Esophagus squamous epithelium (tissue), 5 donors: ENCODE measurements at places on chromosomes 4 and X.

- H3K4me3 ChIP-seq: no peak overlapping the region
- no peak for DNase-seq
- no peaks in the 10 kb centered on the region for H3K4me1 ChIP-seq
- H3K27ac ChIP-seq: no peak overlapping the region
These were observed 91.2 kb downstream of the GPRIN3 start for GRCh38 chr4:89216422-89216821.

GRCh38 chr4:42328978-42329377, 68.3 kb upstream of the SHISA3 start:
- H3K27ac ChIP-seq: no peak overlapping the region
- no peaks in the 10 kb centered on the region for H3K27me3 ChIP-seq
- H3K4me3 ChIP-seq: no peak overlapping the region
- no peaks in the 10 kb centered on the region for H3K4me1 ChIP-seq
- no peaks in the 10 kb centered on the region for H3K36me3 ChIP-seq

- H3K27ac ChIP-seq: no peak overlapping the region
- H3K4me1 ChIP-seq: no peaks in the 10 kb centered on the region
- no peaks in the 10 kb centered on the region for H3K27me3 ChIP-seq
- DNase-seq: no peak
- H3K36me3 ChIP-seq: no peaks in the 10 kb centered on the region
- no peak overlapping the region for H3K4me3 ChIP-seq
These were observed 53.9 kb upstream of the PPP2R3B start for GRCh38 chrX:440636-441035.

DNA sequence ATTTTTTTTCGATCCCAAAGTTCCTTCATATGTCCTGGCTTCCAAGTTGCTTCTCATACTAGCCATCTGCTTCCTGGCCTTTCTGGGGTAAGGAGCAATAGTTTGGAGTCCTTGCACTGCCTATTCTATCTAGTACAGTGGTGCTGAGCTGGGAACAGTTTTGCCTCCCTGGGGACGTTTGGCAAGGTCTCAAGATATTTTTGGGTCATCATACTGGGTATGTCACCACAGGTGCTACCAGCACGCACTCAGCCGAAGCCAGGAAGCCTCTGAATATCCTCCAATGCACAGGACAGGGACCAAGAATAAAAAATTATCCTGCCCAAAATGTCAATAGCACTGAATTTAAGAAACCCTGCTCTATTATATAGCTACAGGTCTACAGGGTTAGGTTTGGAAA, 35.4 kb upstream of the TMSB15B start:
- no peak for DNase-seq
- no peak overlapping the region for H3K27ac ChIP-seq
- no peak overlapping the region for H3K4me3 ChIP-seq
- no peaks in the 10 kb centered on the region for H3K4me1 ChIP-seq
- H3K27me3 ChIP-seq: no peaks in the 10 kb centered on the region

DNA sequence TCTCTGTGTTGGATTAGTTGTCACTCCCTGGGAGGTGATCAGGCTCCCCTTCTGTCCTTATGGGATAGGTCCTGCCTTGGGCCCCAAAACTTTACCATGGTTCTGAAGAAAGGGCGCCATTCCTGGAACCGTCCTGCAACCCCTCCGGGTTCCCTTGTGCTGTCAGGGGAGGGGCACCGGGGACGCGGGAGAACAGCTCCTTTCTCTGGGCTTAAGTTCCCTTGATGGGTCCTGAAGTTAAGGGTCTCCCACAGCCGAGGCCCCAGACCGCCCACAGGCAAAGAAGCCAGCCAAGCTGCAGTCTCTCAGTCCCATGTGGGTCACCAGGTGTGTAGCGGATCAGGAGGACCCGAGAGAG, 44.8 kb downstream of the UGT2A3 start:
- no peak for DNase-seq
- peak overlapping the region; percentile 73 for H3K27ac ChIP-seq
- H3K4me1 ChIP-seq: peaks cover 11% of the 10 kb centered on the region

- H3K27ac ChIP-seq: peak overlapping the region; percentile 90
- H3K4me1 ChIP-seq: peaks cover 11% of the 10 kb centered on the region
- peak overlapping the region; percentile 69 for H3K4me3 ChIP-seq
- peak; percentile 1 for DNase-seq
- no peaks in the 10 kb centered on the region for H3K36me3 ChIP-seq
These were observed 499 bp downstream of the CYP2U1 start for GRCh38 chr4:107931775-107932321.

GRCh38 chrX:109954333-109954732, 48.6 kb upstream of the TMEM164 start:
- no peaks in the 10 kb centered on the region for H3K27me3 ChIP-seq
- H3K4me1 ChIP-seq: no peaks in the 10 kb centered on the region
- no peak overlapping the region for H3K27ac ChIP-seq
- DNase-seq: no peak

DNA sequence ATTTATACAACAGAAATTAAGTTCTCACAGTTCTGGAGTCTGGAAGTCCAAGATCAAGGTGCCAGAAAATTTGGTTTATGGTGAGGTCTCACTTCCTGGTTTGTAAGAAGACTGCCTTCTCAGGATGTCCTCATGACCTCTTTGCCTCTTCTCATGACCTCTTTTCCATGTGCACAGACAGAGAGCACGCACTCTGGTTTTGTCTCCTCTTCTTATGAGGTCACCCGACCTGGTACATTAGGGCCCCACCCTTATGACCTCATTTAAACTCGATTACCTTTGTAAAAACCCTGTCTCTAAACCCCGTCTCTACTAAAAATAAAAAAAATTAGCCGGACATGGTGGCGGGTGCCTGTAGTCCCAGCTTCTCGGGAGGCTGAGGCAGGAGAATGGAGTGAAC, 155.9 kb downstream of the KIT start:
- H3K27me3 ChIP-seq: no peaks in the 10 kb centered on the region
- peaks cover under 1% of the 10 kb centered on the region for H3K4me1 ChIP-seq
- H3K27ac ChIP-seq: no peak overlapping the region
- DNase-seq: no peak

GRCh38 chr4:67020438-67020797, 524.9 kb downstream of the CENPC start:
- H3K27ac ChIP-seq: no peak overlapping the region
- DNase-seq: no peak
- no peak overlapping the region for H3K4me3 ChIP-seq
- H3K36me3 ChIP-seq: no peaks in the 10 kb centered on the region

GRCh38 chrX:4932790-4933189, 1219.3 kb upstream of the PRKX start:
- H3K36me3 ChIP-seq: no peaks in the 10 kb centered on the region
- no peak for DNase-seq
- no peaks in the 10 kb centered on the region for H3K4me1 ChIP-seq
- H3K27ac ChIP-seq: no peak overlapping the region

- H3K4me1 ChIP-seq: no peaks in the 10 kb centered on the region
- H3K4me3 ChIP-seq: no peak overlapping the region
- peaks cover 4% of the 10 kb centered on the region for H3K27me3 ChIP-seq
- no peak overlapping the region for H3K27ac ChIP-seq
- H3K36me3 ChIP-seq: no peaks in the 10 kb centered on the region
These were observed 24.1 kb downstream of the ATOH1 start for GRCh38 chr4:93852680-93853079.

DNA sequence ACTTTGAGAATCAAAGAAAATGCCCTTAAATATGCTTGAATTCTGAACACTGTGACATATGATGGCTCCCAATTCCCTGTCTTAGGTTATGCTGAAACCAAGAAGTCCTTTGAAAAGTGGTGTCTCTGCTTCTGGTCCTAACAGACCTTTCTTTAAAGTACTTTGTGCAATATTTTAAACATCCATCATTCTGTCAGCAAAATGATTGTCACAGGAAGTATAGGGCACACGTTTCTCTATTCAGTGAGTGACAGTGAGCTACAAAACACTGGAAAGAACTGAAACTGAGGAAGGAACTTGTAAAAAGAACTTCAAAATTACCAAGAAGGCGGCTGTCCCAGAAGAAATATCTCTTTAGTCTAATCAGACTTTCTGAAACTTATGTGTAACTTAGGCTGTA, 12.2 kb upstream of the NUP54 start:
- H3K27me3 ChIP-seq: no peaks in the 10 kb centered on the region
- no peak for DNase-seq
- H3K27ac ChIP-seq: no peak overlapping the region

DNA sequence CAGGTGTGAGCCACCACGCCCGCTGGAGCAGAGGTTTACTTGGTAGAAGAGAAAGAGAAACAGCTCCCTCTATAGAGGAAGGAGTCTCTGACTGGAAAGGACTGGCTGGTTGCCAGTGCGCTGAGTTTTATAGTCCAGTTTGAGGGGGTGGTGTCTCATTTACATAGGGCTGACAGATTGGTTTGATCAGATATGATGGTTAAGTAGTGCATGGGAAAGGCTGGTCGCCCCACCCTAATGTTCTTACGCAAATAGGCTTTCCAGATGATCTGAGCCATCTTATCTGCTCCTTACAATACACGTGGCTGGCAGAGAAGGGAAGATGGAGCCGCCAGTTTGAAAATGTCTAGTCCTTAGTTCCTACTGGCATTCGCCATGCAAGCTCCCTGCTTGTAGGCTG, 439.5 kb downstream of the NAF1 start:
- no peak overlapping the region for H3K27ac ChIP-seq
- H3K27me3 ChIP-seq: no peaks in the 10 kb centered on the region
- no peaks in the 10 kb centered on the region for H3K36me3 ChIP-seq
- no peak for DNase-seq
- no peak overlapping the region for H3K4me3 ChIP-seq

- no peak for DNase-seq
- H3K27ac ChIP-seq: no peak overlapping the region
- H3K36me3 ChIP-seq: peaks cover 58% of the 10 kb centered on the region
- no peak overlapping the region for H3K4me3 ChIP-seq
These were observed 35.3 kb downstream of the ARAP2 start for GRCh38 chr4:36208893-36209473.

DNA sequence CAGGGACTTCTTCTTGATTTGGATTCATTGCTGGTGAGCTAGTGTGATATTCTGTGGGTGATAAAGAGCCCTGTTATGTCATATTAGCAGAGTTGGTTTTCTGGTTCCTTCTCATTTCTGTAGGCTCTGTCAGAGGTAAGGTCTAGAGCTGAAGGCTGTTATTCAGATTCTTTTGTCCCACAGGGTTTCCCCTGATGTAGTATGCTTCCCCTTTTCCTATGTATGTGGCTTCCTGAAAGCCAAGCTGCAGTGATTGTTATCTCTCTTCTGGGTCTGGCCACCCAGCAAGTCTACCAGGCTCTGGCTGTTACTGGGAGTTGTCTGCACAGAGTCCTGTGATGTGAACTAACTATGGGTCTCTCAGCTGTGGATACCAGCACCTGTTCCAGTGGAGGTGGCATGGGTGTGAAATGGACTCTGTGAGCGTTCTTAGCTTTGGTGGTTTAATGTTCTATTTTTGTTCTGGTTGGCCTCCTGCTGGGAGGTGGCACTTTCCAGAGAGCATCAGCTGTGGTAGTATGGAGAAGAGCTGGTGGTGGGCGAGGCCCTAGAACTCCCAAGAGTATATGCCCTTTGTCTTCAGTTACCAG, 373.7 kb downstream of the AR start:
- H3K27me3 ChIP-seq: peaks cover 3% of the 10 kb centered on the region
- no peaks in the 10 kb centered on the region for H3K36me3 ChIP-seq
- H3K4me3 ChIP-seq: no peak overlapping the region
- H3K27ac ChIP-seq: no peak overlapping the region
- DNase-seq: no peak
- H3K4me1 ChIP-seq: no peaks in the 10 kb centered on the region

DNA sequence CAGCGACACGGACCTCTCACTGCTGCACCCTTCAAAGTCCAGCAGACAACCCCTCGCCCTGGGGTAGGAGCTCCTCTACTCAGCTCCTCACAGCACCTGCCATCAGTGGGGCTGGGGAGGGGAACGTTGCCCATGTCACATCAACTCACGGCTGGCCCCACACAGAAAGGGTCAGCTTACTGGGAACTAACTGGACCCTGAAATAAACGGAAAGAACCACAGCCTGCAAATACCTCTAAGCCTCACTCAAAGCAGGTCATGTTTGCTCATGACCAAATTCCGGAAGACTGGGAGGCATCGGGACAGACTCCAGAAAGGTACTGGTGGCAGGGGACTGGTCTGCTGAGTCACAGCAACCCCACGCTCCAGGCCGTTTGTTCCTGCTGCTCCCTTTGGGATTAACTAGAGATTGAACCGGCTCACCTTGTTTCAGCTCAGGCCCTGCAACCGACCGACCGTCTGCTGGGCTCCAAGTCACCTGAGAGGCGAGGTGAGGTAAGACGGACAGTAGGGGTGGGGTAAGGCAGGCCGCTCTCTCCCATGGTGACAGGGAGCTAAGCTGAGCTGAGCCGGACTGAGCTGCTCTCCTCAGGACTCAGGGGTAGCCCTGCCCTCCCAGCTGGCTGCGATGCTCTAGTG, 5.6 kb downstream of the G6PD start:
- H3K4me1 ChIP-seq: peaks cover 21% of the 10 kb centered on the region
- no peak overlapping the region for H3K4me3 ChIP-seq
- DNase-seq: no peak
- no peaks in the 10 kb centered on the region for H3K27me3 ChIP-seq
- peak overlapping the region; percentile 86 for H3K27ac ChIP-seq
- H3K36me3 ChIP-seq: peaks cover under 1% of the 10 kb centered on the region

GRCh38 chrX:139542652-139543051, 12.1 kb downstream of the F9 start:
- no peaks in the 10 kb centered on the region for H3K27me3 ChIP-seq
- H3K36me3 ChIP-seq: no peaks in the 10 kb centered on the region
- no peak overlapping the region for H3K27ac ChIP-seq
- H3K4me3 ChIP-seq: no peak overlapping the region
- no peaks in the 10 kb centered on the region for H3K4me1 ChIP-seq
- DNase-seq: no peak

DNA sequence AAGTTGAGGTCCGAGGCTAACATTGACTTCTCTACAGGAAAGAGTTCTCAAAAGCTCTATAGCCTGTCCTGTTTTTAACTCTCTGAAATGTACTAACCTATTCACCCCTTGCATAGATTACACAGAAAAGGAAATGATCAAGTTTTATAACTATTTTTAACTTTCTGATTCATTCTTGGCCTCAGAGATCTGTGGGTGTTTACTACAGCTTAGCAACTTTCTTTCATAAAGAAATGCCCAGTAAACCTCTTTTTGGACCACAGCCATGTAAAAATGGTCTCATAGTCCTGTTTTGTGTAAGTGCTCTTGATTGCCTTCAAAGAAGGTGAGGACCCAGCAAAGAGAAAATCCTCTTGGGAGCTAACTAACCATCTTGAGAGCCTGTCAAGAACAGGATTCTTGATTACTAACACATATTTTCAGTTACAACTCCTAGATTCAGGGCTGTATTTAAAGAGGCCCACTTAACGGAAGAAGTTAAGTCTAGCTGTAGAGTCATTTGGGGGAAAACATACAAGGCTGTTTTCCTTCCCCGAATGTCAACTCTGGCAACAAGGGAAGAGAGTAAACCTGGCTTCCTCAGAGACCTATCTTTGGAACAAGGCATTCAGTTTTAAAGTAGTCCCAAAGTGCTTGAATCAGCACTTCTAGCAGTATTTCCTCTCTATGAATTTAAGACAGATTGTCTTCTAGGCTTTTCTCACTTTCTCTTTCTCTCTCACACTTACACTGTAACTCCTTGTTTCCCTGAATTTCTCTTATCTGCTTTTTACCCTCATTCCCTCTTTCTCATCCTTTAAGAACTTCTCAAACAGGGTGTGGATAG, 78.2 kb downstream of the IL21 start:
- no peak for DNase-seq
- no peaks in the 10 kb centered on the region for H3K27me3 ChIP-seq
- H3K27ac ChIP-seq: no peak overlapping the region
- H3K36me3 ChIP-seq: no peaks in the 10 kb centered on the region
- no peaks in the 10 kb centered on the region for H3K4me1 ChIP-seq
